ENCODE measurements at places on chromosomes 3 and 15. TPM values are rescaled to one million over a fixed set of nuclear protein-coding genes. Genes with fewer than 3 reads are reported as not detected.

- DNase-seq: no peak
Observed at GRCh38 chr15:45606841-45607240, 19.7 kb downstream of the BLOC1S6 start.

DNA sequence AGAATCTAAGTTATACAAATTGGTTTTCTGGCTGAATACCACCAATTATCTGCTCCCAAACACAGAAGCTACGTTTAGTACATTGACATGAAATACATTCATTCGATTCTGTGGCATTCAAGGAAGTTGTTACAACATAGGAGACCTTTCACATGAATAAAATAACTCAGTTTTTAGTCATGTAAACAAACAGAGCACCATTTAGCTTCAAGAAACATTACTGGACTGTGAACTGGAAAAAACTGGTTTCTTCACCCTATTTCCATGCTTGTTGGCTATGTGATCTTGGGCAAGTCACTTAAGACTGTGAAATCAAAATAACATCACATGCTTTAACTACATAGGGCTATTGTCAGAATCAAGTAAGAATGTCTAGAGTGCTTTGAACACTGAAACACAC, 46.2 kb downstream of the NRG4 start:
- DNase-seq: no peak

Gene CCR4
- 2.9 TPM for total RNA-seq

DNA sequence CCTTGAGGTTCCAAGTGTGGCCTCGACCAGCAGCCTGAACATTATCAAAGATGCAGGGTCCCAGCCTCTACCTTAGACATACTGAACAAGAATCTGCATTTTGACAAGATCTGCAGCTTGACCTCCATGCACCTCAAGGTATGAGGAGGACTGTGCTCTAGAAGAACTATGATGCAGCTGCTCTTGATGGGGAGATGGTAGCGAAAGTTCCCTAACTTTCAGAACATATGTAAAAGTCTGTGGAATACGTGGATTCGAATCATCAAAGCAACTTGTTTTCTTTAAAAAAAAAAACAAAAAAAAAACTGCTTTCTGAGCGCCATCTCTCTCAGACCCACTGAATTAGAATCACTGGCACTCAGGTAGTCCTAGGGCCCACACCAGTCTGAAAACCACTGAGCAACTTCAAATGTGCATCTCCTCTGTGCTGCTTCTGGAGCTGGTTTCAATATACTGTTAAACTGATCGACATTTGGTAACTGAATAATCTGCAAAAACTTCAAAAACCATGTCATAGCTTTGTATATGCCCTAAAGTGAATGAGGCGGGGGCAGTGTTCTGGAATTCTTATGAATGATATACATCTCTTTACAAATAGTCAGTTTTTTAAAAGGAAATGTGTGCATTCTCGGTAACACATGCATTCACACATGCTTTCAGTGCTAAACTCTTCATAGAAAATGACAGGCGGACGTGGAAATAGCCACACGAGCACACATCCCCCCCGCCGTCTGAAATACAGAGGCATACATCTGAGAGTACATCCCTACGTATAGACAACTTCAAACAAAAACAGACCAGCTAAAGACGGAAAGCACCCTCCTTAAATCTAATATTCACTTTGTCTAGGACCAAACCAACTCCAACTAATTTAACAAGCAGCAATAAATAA, 128.8 kb downstream of the FOXP1 start:
- peak; percentile 75 for DNase-seq

GRCh38 chr15:28899061-28899738, 13.4 kb downstream of the APBA2 start:
- no peak for DNase-seq

DNA sequence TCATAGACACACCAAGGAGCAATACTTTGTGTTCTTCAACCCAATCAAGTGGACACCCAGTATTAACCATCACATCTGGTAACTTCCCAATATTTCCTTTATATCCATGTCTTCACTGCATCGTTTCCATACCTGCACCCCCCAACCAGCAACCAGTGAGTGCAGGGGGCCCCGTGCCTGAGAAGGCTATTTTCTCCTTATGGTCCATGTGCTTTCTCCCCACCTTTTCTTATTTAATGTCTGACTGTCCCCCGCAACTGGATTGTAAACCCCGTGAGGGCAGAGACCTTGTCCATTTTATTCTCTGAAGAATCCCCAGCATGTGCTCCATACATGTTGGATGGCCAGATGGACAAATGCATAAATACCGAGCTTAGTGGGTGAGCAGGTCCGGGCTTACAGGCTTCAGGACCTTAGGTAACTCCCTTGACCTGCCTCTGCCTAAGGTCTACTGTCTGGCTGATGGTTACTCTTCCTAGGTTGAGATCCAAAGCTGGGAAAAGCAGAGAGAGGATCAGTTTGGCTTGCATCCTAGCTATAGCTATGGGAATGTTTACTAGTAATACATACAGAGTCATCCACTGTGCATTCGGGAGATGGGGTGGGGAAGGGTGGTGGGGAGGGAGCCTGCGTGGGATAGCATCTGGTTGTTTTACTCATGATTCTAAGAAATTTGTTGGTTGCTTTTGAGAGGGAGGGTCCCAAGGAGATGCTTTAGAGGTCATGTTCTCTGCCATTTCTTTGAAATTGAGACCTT, 41.5 kb downstream of the PXYLP1 start:
- no peak for DNase-seq

Gene WDR49
- total RNA-seq: not detected

Gene DNAH1
- total RNA-seq: 20.2 TPM

DNA sequence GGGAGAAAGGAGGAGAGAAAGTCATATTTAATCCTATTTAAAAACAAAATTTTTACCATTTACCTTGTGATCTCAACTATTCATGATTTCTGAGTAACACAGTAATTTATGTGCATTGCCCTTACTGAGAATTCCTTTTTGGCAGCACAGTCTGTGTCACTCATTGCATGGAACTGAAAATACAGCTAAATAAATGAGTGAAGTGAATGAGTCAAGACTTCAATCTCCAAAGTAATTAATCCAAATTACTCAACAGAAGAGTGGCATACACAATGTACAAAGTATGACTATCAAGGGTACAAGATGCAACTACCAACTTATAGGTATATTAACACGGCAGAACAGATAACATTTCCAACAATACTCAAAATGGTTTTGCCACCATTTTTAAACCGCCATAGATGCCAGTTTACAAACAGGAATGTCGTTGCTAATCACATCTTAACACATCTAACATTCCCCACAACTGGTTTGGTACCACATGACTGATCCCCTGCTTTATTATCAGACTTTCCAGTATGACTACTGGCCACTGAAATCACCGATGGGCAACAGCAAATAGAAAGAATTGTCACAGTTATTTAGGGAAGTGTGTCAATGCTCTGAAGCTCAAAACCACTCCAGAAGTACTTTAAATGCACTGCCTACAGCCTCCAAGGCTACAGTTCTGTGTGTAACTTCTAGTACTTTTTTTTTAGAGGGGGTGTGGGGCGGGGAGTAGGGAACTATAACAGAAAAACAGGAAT, 410.4 kb downstream of the SHQ1 start:
- DNase-seq: no peak

Gene ABI3BP
- not detected for total RNA-seq

Gene IQCH
- total RNA-seq: 2.2 TPM

- DNase-seq: no peak
Observed at GRCh38 chr3:162721736-162722135, 1225.1 kb downstream of the OTOL1 start.

Gene C3orf22
- total RNA-seq: not detected
